ENCODE measurements at places on chromosomes 4 and X. TPM values are rescaled to one million over a fixed set of nuclear protein-coding genes. Genes with fewer than 3 reads are reported as not detected.

DNA sequence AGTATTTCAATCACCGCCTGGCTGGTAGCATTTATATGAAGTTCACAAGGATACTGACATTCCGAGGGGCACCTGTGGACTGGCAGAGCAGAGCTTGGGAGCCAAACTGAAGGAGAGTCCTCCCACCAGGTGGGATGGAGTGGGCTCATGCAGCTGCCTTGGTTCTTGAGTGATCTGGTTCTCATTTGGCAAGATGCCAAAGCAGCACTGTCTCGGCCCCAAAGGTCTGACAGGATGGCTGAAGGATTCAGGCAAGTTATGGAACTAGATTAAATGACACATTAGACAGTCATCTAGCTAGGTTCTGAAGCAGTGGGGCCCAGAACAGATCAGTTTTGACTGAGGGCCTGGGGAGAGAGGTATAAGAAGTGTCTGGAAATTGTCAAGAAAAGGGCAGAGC is 3.2 kb downstream of the FGF16 start:
- no peak for DNase-seq

The CXCR3 gene
- total RNA-seq, result 97.4 TPM

The ARHGEF38 gene
- total RNA-seq, result not detected

GRCh38 chrX:70129816-70130215 is 3.4 kb upstream of the IGBP1 start:
- DNase-seq, result no peak

GRCh38 chrX:1925053-1925481 is 310.2 kb downstream of the ASMT start:
- DNase-seq, result no peak

The CLCN5 gene
- total RNA-seq, result 5.3 TPM

- no peak for DNase-seq
Observed at GRCh38 chrX:107724653-107725052, 50.9 kb downstream of the TSC22D3 start.

The NHSL2 gene
- 0.45 TPM for total RNA-seq

All from activated CD8-positive, alpha-beta memory T cell treated with anti-CD3 and anti-CD28 coated beads, Interleukin-2, amount 10 ng/mL, durations not matched to agents 7 days and 5 days (primary cell).